ENCODE measurements at places on chromosomes 6 and 20.

- DNase-seq: no peak
These were observed 83.5 kb downstream of the LYRM2 start for GRCh38 chr6:89555031-89555430.

DNA sequence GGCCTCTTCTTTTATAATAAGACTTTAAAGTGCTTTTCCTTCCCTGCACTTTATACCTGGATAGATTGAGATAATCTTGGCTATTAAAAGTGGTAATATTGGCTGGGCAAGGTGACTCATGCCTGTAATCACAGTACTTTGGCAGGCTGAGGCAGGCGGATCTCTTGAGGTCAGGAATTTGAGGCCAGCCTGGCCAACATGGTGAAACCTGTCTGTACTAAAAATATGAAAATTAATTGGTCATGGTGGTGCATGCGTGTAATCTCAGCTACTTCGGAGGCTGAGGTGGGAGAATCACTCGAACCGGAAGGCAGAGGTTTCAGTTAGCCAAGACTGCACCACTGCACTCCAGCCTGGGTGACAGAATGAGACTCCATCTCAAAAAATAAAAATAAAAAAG lies 197.1 kb upstream of the RGS17 start:
- DNase-seq: no peak

GRCh38 chr6:56450882-56451739 lies 191.6 kb downstream of the DST start:
- DNase-seq: no peak

DNA sequence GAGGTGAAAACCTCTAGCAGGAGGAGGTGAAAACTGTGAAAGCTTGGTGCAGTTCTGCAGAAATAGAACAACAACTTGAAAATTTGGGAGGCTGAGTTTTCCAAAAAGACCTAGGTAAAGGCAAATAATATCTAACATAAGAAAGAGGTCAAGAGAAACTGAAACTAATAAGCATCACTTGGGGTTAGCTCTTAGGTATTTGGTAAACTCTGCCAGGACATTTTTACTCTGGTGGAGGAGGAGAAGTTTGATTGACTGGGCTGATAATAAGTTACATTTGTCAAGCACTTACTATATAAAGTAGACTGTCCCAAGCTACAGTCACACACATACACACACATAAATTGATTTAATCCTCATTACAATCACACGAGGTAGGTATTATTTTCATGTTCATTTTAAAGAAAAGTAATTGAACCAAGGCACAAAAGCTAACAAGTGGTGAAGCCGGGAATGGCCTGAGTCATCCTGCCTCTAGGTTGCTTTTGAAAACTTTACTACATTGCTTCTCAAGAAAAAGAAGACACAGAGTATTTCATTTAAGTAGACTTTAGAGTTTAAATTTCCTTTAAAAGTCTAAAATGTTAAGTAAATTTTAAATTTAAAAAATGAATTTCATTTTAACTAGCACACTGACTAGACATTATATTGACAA lies 275.5 kb downstream of the PTPRK start:
- no peak for DNase-seq

- no peak for DNase-seq
These were observed 8.6 kb upstream of the SIRPB2 start for GRCh38 chr20:1499528-1500420.

Data from NCI-H1694 (cell line).